ENCODE measurements at places on chromosomes 16 and 17.
A peak's percentile ranks its signal among the peaks of the same experiment; 100 is the strongest.

GRCh38 chr17:49928837-49929475, 40.0 kb upstream of the DLX4 start:
- DNase-seq, result peak; percentile 96

GRCh38 chr17:32355649-32356377, 5.9 kb downstream of the ZNF207 start:
- no peak for DNase-seq

- peak; percentile 10 for DNase-seq
Measured at GRCh38 chr16:22386976-22387375, 12.6 kb upstream of the CDR2 start.

GRCh38 chr17:50280068-50280467, 5.8 kb downstream of the TMEM92 start:
- DNase-seq, result no peak

DNA sequence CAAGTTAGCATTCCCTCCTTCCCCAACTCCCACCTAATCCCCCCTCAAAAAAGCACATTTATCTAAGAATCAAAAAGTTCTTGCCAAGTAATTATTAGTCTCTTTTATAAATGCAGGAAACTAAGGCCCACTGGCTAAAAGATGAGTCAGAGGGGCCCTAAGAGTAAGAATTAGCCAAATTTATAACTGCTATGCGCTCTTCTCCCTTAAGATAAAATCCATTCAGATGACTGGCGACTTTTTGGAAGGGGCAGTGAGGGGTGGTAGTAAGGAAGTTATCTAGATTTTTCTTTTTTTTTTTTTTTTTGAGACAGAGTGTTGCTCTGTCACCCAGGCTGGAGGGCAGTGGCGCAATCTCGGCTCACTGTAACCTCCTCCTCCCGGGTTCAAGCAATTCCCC, 17.1 kb downstream of the ZNF652 start:
- DNase-seq, result no peak

DNA sequence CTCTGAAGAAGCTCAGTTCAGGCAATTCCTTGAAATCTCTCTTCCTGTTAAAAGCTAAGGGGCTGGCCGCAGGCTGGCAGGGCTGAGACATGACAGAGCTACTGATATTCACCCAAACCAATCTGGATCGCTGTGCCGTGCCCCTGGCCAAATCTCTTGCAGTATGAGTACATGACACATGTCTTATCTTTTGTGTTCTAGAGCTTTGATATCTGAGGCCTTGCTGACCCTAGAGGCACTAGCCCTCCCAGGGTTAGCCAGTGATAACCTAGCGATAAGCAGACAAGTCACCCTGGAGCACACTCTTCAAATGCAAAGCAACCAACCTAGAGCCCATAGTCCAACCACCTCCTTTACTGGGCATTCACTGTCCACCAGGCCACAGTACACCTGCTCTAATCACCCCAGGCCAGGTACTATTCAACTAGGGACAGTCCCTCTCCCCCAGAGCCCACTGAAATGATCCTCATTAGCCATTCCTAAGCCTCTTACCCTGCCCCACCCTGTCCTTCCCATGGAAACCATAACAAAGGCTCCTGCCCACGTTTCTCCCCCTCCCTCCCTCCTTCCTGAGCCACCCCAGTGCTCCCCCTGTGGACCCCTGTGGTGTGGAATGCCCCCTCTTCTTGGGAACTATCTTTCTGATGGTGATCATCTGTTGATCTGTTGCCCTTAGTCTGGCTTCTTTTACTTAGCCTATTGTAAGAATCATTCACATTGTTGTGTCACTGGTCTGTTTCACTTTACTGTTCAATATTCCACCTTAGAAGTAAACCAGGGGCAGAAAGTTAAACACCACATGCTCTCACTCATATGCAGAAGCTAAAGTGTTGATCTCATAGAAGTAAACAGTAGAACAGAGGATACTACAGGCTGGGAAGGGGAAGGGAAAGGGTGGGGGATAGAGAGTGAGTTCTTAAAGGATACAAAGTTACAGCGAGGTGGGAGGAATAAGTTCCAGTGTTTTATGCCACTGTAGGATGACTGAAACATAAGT, 52.5 kb downstream of the TEKT5 start:
- DNase-seq, result no peak

GRCh38 chr17:1486802-1487695, 5.4 kb downstream of the MYO1C start:
- peak; percentile 92 for DNase-seq

- DNase-seq, result no peak
Measured at GRCh38 chr17:5694551-5694950, 110.2 kb upstream of the NLRP1 start.

- no peak for DNase-seq
Measured at GRCh38 chr16:79554912-79555311, 45.6 kb downstream of the MAF start.

DNA sequence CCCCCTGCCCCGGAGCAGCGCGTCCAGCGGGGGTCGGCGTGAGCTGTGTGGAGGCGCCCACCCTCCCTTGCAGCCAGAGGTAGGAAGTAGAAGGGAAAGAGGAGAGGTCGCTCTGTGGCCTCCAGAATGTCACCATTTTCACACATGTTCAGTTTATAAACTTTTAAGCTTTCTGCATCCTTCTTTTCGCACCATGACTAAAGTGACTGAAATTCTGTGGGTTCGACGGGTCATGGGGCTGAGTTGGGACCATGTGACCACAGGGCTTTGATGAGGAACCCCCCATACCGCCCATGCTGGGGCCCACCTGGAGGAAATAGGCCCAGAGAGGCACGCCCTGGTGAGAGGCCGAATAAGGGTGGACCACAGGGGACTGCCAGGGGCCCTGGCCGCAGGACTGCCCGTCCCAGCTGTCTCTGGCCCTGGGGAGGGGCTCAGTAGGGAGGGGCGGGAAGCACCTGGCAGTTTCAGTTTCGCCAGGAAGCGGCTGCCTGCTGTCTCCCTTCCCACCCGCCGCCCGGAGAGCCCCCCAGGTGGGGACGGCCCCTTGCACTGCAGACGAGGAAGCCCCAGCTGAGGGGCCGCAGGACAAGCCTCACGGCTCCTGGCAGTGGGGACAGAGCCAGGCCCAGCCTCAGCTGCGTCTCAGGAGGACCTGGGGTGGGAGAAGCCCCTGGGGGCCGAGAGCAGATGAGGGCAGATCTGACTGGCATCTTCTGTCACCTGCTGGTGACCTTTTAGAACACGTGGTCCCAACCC, 9.0 kb downstream of the CBFA2T3 start:
- no peak for DNase-seq

- no peak for DNase-seq
Measured at GRCh38 chr16:81551151-81551808, 106.7 kb downstream of the CMIP start.

DNA sequence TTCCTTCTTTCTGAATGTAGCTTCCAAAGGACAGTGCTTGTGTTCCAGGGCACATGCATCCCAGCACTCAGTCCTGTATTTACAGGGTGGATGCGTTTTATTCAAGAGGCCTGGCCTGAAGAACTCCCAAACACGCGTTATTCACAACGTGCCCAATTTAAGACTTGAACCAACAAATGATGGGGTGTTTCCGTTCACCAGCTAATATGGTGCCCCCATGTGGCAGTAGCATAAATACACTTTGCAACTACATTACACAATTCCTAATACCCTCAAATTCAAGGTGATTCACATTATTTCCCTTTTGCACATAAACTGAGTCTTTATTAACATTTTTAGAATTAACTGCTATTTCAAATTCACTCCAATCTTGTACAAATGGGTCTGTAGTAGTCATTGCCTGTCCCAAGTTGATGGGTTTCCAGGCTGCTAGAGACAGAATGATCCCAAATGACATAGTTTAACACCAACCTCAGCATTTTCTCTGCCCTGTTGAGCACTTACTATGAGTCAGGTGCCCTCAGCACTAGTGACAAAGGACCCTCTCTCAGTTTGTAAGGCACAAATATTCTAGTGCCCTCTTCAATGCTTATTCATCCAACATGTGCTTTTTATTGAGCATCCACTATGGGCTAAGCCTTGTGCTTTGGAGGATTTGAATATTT, 26.9 kb downstream of the HSD17B2 start:
- peak; percentile 10 for DNase-seq

GRCh38 chr16:49183911-49184310, 97.7 kb downstream of the CBLN1 start:
- peak; percentile 9 for DNase-seq

GRCh38 chr16:29743475-29743826, 2.3 kb downstream of the C16orf54 start:
- DNase-seq, result no peak

- peak; percentile 69 for DNase-seq
Measured at GRCh38 chr17:79401704-79402674, 208.9 kb downstream of the RBFOX3 start.

DNA sequence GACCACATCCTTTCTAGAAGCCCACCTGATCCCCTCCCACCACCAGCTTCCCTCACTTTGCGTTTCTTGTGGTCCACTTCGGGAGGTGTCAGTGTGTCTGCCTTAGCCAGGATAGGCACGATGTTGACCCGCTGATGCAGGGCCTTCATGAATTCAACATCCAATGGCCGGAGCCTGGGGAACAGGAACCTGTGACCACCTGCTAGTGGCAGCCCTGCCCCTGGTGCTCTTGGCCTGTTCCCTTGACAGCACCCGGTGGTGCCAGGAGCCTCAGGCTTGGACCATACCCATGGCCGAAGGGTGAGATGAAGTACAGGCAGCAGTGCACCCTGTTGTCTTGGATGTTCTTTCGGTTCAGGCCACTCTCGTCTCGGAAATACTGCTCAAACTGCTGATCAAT, 7.2 kb upstream of the MTMR4 start:
- no peak for DNase-seq

DNA sequence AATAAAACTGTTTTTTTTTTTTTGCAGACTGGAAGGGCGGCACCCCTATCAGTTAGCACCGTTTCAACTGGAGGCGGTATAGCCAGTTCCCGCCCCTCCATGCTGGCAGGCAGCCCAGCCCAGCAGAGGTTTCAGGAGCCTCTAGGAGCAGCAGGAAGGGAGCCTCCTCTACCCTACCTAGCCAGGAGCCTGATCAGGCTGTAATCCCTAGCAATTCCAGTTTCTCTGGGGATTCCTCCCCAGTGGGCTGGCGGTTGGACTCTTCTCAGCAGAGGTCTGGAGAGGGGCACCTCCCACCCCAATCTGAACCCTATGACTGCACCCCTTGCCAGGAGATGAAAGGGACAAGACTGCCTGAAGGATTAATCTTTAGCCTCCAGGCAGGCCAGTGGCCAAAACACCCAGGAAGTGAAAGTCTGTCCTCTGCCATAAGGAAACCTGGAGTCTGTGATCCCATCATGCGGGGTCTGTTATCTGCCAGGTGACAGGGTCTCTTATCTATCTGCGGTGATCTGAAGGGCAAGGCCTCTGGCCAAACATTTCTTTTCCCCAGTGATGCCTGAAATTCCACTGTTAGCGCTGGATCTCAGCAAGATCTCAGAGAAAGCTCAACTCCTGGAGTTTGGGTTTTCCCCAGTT, 4.9 kb upstream of the CDH1 start:
- peak; percentile 55 for DNase-seq

- peak; percentile 75 for DNase-seq
Measured at GRCh38 chr17:48543107-48543853, 1.6 kb downstream of the HOXB2 start.

DNA sequence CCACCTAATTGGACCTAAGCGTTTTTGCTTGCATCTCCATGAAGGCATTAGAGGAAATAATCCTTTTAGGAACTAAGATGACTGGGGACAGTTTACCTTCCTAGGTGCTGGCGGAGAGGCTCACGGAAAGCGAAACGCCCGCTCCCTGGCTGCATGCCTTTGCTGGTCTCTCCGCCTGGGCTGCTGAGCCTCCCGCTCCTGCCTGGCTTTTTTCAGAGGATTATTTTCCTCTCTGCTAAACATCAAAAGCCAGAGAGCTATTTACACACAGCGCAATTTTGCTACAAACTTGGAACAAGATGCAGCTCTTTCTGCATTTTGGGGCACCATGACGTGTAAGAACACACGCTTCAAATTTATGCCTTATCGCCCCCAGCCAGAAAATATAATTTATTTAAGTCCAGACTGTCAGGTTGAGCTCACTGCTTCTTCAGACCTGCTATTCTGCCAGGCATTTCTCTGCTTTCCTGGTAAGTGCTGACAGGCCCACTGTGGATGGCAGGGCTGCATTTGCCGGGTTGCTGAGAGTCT, 124.4 kb downstream of the SPACA3 start:
- DNase-seq, result no peak

DNA sequence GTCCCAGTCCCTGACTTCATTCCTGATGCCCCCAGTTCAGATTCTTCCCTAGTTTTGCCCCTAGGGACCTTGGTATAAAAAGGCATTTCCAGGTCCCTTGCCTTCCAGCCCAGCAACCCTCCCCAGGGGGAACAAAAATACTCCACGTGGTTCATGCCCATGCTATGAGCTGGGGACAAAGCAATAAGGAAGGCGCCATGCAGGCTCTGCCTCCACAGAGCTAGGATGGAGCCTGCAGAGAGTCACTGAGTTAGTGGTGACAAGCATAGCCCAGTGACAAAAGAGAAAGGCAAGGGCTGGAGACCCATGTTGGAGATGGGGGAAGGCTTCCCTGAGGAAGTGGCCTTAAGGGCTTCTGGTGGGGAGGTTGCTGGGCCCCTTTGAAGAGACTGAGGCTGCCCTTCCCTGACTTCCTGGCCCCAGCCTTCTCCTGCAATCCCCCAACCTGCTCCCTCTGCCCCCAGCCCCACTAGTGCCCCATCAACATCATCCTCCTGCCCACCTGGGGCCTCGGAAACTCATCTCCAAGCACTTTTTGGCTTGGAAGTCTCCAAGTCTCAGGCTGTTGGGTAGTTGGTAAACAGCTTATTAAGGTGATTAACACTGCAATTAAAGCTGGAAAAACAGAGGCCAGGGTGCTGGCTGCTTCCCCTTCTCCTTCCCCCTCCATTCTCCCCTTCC, 9.6 kb downstream of the DLX3 start:
- no peak for DNase-seq

DNA sequence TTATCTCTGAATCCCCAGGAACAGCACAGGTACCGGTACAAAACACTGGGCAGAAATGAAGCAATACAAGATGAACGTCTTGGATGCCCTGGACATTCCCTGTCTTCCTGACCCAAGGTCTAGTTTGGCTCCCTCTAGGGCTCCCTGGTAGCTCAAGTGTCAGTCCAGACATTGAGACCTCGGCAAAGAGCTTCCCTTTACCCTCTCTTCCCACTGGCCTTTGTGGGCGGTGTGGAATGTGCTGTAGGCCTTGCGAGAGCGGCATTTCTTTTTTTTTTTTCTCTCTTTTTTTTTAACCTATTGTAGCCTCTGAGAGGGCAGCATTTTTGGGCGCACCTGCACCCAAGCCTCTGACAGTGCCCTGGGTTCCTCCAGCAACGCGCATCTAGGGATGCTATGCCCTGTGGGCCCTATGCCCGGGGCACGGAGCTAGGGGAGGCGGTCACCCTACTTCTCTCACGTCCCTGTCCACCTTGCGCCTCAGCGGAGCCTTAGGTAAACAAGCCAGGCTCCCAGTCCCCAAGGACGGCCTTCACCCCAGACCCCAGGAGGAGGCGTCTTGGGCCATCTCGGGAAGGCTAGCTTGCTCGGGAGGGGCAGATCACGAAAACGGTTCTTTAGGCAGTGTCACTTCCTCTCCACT, 1.2 kb upstream of the NFATC3 start:
- peak; percentile 62 for DNase-seq

GRCh38 chr17:7886227-7887037, 2.2 kb upstream of the CHD3 start:
- peak; percentile 40 for DNase-seq

Measured in SW480 (cell line).